ENCODE measurements at places on chromosomes 1 and 21.

DNA sequence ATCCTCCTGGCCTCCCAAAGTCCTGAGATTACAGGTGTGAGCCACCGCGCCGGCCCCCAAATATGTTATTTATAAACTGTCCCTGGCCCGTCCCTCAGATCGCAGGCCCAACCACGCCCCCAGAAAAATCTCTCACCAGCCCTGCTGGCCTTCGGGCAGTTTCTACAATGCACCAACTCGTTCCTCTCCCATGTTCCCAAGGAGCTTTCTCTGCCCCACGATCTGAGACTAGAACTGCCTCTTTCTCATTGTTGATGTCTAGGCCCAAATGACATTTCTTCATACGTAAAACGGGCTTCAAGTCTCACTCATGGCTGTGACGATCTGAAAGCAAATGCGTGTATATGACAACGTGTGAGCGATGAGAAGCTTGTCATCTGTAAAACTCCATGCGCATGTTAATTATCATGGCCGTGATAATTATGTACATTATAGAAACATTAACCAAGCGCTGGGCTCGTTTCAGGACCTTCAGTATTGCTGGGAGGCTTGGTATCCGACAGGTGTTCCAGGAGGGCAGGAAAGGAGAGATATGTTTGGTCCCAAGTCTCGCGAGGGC, 748 bp upstream of the NIPAL3 start:
- DNase-seq = no peak

- DNase-seq = peak; percentile 25
Observed at GRCh38 chr1:152442765-152443164, 28.7 kb upstream of the CRNN start.

DNA sequence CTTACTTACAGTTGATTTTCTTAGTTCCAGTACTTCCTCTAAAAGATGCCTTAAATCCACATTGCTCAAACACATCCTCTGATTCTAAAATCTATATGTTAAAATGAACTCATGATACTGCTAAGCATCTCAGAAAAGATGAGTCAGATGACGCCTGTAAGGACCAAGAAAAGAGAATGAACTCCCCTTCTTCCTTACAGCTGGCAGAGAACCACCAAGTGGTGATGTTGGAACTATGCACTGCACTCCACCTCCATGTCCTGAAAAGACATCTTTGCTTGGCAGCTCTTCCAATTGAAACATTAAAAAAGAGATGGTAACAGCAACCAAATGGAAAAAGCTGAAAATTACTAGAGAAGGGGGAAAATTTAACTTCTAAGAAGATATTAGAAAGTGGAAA, 648.8 kb downstream of the PTPRC start:
- peak; percentile 34 for DNase-seq

DNA sequence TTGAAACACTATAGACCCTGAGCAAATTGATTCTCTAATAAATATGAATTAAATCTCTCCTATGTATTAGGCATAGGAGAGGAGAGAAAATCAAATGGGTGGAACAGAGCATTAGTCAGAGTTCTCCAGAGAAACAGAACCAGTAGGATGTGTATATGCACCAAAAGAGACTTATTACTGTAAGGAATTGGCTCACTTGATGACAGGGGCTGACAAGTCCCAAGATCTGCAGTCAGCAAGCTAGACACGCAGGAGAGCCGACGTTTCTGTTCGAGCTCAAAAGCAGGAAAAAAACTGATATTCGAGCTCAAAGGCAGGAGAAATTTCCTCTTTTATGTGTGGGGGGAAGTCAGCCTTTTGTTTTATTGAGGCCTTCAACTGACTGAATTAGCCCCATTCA, 259.2 kb upstream of the KAZN start:
- DNase-seq = no peak

GRCh38 chr1:41673378-41673777, 188.9 kb upstream of the EDN2 start:
- peak; percentile 50 for DNase-seq

- DNase-seq = peak; percentile 18
Observed at GRCh38 chr1:90400131-90400530, 317.0 kb downstream of the BARHL2 start.

- peak; percentile 87 for DNase-seq
Observed at GRCh38 chr1:228837817-228838716, 102.8 kb downstream of the RHOU start.

GRCh38 chr1:19441048-19441780, 44.1 kb downstream of the CAPZB start:
- DNase-seq = no peak

DNA sequence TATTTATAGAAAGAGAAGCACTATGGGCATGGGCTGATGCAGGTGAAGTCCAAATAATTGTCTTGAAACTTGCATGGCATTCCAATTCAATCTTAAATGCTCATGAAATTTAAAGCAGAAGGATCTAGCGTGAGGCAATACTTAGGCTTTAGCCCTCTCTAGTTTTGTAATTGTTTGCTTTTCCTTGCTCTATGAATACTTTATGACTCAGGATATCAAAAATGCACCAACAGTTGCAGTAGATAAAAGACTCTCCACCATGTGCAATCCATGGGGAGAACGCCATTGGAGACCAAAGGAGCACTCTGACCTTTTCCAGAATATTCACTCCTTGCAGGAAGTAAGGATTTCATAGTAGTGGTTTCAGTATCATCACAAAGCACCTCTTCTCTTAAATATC, 436.4 kb downstream of the LRRIQ3 start:
- DNase-seq = no peak

- DNase-seq = peak; percentile 92
Observed at GRCh38 chr1:58618303-58618702, 41.3 kb upstream of the TACSTD2 start.

GRCh38 chr1:110787328-110788071, 85.4 kb upstream of the CD53 start:
- DNase-seq = no peak

- DNase-seq = no peak
Observed at GRCh38 chr1:90621986-90622385, 95.1 kb downstream of the BARHL2 start.

DNA sequence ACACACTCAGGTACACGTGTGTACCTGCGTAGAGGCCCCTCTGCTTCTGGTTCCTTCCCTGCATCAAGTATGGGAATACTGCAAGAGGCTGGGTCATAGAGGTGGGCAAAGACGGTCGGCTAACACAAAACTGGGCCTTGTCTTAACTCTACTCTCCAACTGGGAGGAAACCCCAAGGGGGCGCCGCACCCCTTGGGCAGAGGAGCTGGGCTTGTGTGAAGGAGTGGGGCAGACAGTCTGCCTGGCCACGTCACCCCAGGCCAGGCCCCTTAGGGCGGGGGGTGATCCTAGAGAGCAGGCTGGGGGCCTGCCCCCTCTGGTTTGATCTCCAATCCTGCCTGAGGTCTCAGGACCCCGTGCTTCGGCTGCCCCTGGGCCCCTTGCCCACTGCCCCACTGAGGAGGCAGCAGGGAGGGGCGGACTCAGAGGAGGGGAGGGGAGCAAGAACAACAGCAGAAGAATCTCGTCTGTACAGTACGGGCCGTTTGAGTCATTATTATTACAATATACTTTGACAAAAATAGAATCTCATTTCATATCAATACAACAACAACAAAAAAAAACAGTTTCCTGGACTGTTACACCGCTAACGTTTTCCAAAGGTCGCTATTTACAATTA, 34.7 kb downstream of the MEF2D start:
- DNase-seq = no peak

DNA sequence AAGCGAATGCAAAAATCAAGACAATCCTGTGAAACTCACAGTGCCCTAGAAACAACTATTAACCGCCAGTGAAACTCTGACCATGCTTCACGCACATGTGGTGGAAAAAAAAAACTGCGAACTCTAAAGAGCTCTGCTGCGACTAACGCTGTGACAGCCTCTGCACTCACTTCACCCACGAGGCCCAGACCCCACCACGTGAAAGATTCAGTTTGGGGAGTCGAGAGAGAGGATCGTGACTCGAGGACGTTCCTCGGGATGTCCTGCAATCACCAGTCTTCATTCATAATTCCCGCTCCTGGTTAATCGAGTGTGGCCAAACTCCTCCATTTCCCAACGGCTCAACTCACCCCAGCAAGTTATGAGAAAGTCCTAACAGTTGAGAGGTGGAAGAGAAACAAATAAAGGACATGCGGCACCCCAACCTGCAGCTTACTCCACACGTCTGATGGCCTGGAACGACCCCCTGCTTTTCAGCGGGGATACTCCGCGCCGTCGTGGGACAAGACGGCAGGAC, 1.1 kb downstream of the SERBP1 start:
- DNase-seq = peak; percentile 21

DNA sequence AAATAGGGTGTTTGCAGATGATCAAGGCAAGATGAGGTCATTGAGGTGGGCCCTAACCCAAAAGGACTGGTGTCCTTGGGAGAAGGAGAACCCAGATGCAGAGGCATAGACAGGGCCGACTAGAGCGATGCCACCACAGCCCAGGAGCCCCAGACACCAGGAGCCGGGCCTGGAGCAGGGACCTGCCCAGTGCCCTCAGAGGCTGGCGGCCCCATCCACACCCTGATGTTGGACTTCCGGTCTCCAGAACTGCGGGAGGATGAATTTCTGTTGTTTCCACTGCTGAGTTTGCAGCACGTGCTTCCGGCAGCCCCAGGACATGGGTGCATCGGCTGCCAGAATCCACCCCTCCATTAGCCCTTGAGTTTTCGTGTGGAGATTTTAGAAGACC, 7.2 kb upstream of the ACTRT2 start:
- DNase-seq = no peak

GRCh38 chr1:113091988-113092594, 19.1 kb downstream of the LRIG2 start:
- no peak for DNase-seq

GRCh38 chr21:25974964-25975363, 195.6 kb downstream of the APP start:
- DNase-seq = no peak

DNA sequence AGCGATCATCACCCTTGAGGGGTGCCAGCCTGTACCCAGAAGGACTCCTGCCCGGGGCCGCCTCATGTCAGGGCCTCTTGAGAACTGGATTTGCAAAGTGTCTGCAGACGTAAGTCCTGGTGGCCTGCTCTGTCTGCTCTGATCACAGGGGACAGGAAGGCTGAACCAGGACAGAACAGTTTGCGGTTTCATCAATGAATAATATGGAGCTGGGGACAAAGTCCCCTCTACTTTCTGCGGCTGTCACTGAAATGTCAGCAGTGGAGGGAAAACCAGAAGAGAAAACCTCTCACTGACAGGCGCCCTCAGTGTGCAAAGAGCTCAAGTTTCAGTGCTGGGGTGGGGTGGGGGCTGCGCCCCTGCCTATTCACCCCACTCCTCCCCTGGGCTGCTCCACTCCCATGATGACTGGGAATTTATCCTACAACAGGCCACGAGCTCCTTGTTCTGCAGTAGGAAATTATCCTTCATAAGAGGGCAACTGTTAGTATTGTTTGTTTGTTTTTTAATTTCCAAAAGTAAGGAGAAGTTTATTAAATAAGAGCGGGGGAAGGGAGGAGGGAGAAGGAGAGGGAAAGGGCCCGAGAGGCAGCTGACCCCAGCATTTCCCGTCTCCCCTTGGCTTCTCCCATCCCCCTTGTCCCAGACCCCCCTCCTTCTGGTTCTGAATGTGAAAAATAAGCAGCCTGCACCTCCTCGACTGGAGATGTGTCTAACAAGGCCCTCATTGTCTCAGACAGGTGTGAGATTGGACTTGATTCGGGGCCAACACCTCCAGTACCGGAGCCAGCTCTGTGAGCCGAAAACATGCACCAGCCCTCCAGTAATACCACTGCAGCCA, 149.2 kb downstream of the CLIC6 start:
- no peak for DNase-seq

DNA sequence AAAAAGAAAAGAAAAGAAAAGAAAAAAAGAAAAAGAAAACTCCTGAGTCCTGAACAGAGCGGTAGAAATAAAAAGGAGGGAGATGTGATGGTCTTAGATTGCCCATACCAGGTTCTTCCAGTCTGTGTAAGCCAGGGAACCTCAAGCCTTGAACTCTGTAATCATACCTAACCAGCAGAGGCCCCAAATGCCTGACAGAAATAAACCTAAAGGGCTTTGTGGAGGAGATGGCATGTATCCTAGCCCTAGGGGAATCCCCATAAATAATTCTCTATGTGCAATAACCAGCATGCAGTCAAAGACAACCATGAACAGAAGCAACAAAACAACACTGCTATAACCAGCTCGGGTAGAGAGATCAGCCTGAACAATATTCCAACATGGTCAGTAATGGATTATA, 40.4 kb downstream of the USP48 start:
- DNase-seq = no peak

DNA sequence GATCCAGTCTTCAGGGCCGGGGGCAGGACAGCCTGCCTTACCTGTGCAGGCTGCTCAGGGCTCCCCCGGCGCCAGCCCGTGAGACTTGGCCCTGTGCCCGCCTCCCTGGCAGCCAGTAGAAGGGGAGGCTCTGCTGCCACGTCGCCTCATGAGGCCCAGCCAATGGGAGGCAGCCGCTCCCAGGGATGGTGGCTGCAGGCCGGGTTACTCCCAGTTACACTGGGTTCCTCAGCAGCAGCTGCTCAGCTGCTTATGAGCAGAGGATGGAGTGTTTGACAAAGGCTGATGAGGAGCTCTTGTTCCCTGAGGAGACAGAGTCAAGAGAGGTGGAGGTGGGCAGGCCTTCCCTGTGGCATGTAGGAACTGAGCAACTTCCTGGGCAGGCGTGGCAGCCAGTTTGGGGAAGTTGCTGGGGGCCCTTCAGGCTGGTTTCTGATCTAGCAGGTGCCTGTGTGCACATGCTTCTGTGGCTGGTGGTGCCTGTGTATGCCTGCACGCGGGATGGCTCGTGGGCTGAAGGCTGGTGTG, 5.5 kb downstream of the MFSD2A start:
- DNase-seq = no peak

DNA sequence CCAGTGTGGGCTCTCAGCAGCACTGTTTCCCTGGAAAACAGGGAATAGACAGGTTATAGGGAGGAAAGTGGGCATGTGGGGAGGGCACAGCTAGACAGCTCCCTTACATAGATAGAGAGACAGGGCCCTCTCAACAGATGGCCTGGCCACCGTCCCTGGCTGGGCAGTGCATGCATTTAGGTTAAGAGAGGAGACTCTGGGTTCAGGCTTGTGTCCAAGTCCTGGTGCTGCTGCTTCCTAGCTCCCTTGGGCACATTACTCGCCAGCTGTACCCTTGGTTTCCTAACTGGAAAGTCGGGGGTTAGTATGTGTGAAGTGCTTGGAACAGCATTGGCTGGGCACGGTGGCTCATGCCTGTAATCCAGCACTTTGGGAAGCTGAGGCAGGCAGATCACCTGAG, 9.1 kb downstream of the PLOD1 start:
- DNase-seq = no peak

DNA sequence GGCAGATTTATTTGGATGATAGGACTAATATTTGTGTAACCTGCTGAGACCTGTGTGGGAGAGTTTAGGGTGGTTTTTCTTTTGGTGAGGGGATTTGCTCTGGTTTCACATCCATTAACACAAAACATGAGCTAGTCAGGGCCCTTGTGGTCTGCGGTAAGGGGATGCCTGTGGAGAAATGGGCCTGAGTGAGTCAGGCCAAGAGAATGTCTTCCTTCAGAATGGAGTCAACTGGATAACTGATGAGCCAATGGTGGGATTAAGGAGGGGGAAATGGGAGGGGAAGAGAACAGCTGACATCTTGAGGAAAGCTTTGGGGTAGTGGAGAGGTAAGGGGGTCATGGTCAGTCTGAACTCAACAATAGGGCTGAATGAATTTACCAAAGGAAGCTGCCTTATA, 13.9 kb downstream of the WNT2B start:
- DNase-seq = peak; percentile 81

- peak; percentile 37 for DNase-seq
Observed at GRCh38 chr21:29287383-29287782, 11.3 kb upstream of the BACH1 start.

- DNase-seq = no peak
Observed at GRCh38 chr1:6059866-6060265, 14.2 kb downstream of the KCNAB2 start.
